ENCODE measurements at places on chromosomes 11 and 22.

GRCh38 chr11:696955-697491 is 1.4 kb downstream of the TMEM80 start:
- no peak for DNase-seq

- DNase-seq: no peak
Observed at GRCh38 chr22:21448627-21449416, 18.4 kb upstream of the TMEM191C start.

DNA sequence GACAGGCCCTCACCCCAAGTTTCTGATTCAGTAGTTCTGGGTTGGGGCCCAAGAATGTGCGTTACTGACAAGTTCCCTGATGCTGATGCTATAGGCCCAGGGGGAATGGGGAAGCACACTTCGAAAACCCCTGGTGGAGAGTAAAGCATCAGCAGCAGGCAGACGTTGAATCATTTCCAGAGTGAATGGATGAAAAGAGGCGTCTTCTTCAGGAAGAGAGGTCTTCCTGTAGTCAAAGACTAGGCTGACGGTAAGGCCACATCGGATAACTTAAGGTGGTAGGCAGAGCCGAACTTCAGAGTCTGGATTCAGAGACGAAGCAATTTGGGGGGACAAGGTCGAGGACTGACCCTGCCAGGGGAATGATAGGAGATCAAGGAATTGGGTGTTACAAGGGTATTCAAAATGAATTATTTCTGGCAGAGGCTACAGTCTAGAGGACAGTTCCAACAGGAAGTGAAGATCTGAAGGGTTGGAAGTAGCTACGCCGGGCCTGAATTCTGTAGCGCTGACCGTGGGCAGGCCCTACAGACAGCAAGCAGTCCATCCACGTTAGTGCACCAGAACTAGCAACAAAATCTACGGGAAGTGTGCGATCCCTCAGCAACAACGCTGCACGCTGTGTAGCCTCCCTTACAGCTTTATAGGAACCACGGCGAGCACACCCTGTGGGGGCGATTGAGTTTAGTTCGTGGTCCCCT is 862 bp upstream of the CENATAC start:
- peak; percentile 29 for DNase-seq

- DNase-seq: no peak
Observed at GRCh38 chr11:57735619-57736298, 5.5 kb upstream of the SELENOH start.

DNA sequence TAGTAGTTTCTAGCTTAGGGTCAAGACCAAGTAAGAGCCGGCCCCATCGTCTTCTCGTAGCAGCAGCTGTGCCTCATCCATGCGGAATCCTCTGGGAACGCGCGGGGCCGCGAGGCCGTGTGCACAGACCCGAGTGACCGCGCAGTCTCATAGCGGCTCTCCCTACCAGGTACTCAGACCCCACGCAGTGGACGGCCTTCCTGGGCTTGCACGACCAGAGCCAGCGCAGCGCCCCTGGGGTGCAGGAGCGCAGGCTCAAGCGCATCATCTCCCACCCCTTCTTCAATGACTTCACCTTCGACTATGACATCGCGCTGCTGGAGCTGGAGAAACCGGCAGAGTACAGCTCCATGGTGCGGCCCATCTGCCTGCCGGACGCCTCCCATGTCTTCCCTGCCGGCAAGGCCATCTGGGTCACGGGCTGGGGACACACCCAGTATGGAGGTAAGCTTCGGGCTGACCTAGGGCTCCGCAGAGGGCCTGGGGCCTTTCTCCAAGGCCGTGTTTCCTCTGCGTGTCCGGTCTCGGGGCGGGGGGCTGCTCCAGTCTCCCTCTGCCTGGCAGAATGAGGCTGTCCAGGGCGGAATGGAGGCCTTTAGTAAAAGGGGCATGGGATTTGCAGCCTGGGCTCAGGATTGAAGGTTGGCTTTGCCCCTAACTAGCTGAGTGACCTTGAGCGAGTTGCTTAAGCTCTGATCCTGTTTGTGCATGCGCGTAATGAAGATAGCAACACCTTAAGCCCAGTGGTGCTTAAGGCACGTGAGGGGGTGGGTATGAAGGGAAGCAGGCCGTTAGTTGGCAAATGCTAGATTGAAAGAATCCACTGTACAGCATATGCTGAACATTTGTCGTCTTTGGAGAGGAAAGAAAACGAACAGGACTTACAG is 48.9 kb downstream of the ST14 start:
- no peak for DNase-seq

GRCh38 chr11:113974741-113975470 is at the start of gene HTR3A:
Gene HTR3A (plus strand): TSS chr11:113975108. CDS start chr11:113975326, 218 bp downstream.
- DNase-seq: no peak

- DNase-seq: no peak
Observed at GRCh38 chr11:92550871-92551270, 326.3 kb downstream of the FAT3 start.

DNA sequence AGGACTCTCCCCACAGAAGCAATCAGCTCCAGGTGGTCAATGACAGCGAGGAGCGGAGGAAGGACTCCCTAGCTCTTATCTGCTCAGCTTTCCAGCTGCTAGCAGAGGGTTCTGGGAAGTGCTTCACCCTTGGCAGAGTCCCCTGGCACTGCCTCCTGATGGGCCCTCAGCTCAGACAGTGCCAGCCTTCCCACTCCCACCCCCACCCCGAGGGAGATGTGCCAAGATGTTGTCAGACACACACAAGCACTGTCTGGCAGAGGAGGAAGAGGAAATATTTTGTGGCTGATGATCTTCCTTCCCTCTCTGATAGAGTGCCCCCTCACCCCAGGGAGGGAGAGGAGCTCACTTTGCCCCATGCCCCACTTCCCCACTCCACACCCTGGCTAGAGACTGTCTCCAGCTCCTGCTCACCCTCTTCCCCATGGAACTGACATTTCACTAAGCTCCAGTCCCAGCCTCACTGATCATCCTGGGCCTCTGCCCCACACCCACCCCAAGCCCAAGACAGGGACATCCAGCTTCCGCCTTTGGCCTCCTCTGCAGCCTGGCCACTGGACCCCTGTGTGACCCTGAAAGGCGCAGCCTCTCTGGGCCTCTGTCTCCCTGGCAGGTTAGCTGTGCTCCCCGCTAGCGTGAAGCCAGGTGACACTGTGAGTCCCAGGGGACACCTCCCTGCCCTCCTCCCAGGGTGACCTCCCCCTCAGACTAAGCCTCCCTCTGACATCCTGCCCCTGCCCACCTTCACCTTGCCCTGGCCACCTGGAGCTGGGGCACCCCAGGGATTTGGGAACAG is 44.5 kb downstream of the SLCO2B1 start:
- DNase-seq: no peak

- DNase-seq: no peak
Observed at GRCh38 chr22:39238966-39239505, 5.7 kb downstream of the PDGFB start.

DNA sequence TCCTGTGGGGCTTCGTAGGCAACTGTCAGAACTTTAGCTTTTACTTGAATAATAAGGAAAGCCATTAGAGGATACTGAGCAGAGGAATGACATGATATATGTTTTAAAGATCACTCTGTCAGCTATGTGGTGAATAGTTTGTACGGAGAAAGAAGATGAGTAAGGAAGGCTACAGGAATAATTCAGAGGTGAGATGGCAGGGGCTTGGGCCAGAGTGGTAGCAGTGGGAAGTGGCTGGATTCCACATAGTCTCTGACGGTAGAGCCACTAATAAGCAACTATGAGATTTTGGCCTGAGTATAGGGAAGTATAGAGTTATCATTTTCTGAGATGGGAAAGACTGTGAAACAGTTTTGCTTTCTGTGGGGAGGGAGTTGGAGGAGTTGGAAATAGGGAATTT is 93.9 kb upstream of the MTMR2 start:
- DNase-seq: no peak

DNA sequence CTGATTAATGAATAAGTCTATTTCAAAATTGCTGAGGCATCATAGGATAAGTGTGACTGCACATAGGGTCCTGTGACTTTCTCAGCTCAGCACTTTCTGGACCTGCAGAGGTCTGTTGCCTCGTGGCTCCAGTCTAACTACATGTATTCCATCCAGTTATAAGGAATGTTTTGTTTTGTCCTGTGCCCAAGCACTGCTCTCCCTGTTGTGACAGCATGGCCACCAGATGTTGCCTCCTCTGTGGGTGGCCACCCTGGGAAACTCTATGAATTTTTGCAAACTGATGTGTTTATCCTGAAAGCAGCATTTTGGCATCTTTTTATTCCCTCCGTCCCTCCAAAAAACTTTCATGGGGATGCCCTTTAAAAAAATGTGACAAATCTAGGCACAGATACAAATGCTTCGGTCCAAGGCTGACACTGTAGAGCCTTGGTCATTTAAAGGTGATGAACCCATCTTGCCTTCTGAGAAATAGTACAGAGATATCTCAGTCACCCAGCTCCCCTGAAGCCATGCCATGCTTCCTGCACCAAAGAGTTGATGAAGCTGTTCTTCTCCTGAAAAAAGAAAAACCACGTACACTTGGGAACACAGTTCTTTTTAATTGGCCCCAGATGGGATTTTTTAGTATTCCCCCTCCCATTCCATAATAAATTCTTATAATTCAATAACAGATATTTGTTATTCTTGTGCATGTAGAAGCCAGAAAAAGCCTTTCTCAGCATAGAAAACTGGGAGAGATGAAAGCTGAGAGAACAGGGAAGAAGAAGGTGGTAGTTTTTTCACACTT is 72.6 kb downstream of the CCDC34 start:
- DNase-seq: no peak

DNA sequence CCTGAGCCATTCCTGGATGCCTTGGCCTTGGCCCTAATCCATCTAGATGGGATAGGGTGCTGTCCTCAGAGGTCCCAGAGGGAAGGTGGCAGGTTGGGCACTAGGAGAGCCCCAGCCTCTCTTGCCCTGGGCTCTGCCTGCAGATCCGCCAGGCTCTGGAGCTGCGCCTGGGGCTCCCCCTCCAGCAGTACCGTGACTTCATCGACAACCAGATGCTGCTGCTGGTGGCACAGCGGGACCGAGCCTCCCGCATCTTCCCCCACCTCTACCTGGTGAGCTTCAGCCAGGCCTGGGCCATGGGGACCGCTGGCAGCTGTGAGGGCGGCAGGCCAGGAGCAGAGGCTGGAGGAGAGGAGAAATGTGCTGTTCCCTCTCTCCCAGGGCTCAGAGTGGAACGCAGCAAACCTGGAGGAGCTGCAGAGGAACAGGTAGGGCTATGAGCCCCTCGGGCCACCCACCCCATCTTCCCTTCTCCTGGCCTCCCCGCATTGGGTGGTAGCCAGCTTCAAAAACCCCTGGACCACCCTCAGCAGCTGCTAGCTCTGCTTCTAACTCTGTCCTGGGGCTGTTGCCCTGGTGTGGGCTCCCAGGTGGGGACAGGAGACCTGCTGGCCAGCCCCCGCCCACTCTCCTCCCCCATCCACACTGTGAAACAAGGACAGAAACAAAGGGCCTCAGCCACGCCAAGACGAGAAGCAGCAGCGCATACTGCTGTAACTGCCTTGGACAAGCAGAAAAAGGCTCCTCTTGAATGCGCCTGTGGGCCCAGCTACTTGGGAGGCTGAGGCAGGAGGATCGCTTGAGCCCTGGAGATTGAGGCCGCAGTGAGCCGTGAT is 4.9 kb downstream of the SSH3 start:
- DNase-seq: no peak

Measured in stimulated activated CD4-positive, alpha-beta T cell treated with anti-CD3 and anti-CD28 coated beads, Interleukin-4, amount 100 ng/mL, for 1 hour (primary cell).